ENCODE measurements at places on chromosomes 12 and 14.

DNA sequence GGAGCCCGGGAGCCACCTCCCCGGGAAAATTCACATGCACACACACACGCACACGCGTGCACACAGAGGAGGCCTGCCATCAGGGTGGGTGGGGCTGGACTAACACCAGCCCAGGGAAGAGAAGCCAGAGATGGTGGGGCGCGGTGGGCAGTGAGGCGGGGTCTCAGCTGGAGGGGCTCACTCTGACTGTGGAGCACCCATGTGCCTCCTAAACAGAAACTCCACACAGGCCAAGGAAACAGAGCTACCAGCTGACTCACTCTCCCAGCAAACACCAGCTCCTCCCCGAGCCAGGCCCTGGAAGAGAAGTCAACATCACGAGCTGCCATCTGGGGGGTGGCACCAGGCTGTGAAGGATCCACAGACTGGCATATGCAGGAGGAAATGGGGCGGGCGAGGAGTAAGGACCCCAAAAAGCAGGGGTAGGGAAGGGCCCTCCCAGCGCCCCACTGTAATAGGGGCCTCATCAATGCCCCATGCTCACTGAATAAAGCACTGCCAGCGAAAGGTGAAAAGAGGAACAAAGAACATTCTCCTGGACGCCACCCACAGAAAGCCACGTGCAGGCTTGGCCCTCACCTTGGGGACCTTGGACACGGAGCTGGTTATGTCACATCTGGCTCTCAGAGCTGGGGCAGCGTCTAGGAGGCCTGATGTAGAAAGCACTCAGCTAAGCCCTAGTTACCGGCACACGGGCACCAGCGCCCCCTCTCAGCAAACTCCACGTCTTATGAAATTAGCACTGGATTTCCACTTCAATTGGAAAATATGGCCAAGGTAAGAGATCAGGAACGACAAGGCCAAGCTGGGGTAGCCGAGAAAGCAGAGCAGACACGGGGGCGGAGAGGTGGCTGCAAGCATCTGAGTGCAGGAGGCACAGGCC is 8.4 kb upstream of the INF2 start:
- no peak for DNase-seq

- no peak for DNase-seq
These were observed 43.6 kb downstream of the PTPRR start for GRCh38 chr12:70876952-70877351.

- DNase-seq = no peak
These were observed 64.8 kb downstream of the PPP2R5C start for GRCh38 chr14:101826351-101826750.

DNA sequence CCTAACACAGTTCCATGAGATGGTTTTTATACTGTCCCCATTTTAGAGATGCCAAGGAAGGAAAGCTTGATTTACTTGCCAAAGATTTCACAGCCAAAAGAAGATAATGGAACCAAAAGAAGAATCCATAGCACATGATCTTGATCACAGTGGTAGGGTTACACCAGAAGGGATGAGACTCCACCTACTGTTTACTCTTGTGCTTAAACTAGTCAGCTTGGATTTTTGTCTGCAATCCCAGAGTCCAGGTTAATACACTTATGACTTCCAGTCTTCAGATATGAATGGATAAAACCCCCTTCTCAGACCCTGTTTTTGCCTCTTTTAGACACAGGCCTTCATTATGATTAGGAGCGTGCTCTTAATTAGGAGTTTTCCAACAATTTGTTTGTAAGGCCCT is 454.2 kb downstream of the AEBP2 start:
- DNase-seq = no peak

GRCh38 chr12:28051516-28052354 is 79.2 kb upstream of the PTHLH start:
- DNase-seq = no peak

GRCh38 chr12:1646569-1647284 is 17.7 kb downstream of the WNT5B start:
- no peak for DNase-seq

DNA sequence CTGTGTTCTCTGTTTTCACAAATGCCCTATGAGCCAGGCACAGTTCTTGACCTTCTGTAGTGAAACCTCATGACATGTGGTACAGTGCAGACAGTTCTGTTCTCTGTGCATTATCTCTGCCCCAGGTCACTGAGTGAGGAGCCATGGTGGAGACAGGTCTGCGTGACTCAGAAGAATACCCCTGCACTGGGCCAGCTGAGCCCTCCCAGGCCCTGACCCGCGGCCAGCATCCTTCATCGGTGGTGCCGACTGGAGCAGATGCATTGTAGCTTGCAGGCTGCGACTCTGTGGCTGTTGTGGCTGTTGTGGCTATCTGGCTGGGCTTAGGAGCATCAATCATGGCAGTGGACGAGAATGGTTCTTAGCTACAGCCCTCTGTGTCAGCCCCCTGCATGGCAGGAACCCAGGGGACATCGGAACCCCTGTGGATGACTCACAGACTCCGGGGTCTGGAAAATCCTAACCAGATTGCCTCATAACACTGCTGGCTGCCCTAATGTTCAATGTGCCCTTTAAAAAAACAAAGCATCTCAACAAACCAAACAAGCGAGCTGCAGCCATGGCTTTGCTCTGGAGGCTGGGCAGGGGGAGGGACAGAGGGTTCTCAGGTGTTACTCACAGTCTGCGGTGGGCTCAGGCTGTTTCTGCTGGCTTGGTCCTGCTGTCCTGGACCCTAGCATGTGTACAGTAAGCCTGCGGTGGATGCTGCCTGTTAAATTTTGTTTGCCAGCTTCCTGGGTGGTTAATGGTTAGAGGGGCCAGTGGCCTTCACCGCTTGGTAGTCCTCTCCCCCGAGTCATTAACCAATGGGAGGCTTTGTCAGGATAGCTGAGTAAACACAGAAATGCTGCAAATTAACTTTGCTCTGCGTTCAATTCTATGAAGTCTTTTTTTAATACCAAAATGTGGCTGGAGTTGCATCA is at the start of gene SERPINA6:
SERPINA6 (minus strand) TSS at position 689 of the 923 bp plus-strand sequence. CDS start 8,688 bp downstream, outside the sequence.
- no peak for DNase-seq

GRCh38 chr14:36363704-36364103 is 43.3 kb upstream of the MBIP start:
- DNase-seq = no peak

DNA sequence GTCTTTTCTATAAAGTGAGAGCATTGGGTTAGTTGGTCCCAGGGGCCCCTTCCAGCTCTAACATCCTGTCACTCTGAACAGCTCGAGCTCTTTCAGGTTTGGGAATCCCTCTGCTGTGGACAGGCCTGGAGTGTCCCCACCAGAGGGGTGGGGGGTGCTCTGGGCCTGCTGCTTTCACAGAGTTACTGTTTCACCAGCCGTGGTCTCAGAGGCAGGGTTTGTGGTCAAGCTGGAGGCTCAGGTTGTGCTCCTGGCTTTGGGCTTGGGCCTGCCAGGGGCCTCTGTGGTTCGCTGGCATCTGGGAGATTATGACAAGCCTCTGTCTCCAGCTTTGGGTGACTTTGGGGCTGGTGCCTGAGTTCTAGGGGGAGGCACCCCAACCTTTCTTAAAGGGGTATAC is 59.6 kb downstream of the FBXL14 start:
- no peak for DNase-seq

- DNase-seq = no peak
These were observed 50.8 kb upstream of the SEL1L start for GRCh38 chr14:81584495-81584894.

DNA sequence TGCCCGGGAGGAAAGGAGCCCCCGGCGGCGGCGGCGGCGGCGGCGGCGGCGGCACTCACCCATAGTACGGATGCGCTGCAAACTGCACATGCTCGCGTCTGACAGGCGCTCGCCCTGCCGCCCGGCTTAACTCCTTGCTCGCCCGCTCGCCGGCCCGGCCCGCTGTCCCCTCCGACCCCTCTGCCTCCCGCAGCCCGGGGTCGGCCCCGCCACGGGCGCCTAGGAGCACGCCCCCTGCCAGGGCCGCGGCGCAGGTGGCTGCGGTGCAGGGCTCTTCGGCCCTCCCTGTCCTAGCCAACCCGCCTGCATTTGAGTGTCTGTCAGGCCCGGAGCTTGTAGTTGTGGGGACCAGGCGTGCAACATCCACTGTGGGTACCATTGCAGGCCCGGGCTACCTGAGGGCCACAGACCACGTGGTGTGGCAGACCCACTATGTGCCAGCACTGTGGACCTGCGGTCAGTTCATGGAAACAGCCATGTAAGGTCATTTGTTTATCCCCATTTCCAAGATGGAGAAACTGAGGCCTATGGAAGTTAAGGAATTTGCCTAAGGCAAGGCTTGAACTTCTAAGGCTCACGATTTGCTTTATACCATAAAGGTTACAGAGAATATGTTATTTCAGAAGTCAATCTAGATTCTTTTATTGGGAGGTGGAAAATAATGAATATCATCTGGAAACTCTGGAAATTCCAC is 17.6 kb upstream of the PLEKHH1 start:
- DNase-seq = peak; percentile 12

GRCh38 chr12:53558631-53559030 is 51.3 kb upstream of the NPFF start:
- no peak for DNase-seq

- DNase-seq = no peak
These were observed 98.7 kb downstream of the INSM2 start for GRCh38 chr14:35632676-35633075.

DNA sequence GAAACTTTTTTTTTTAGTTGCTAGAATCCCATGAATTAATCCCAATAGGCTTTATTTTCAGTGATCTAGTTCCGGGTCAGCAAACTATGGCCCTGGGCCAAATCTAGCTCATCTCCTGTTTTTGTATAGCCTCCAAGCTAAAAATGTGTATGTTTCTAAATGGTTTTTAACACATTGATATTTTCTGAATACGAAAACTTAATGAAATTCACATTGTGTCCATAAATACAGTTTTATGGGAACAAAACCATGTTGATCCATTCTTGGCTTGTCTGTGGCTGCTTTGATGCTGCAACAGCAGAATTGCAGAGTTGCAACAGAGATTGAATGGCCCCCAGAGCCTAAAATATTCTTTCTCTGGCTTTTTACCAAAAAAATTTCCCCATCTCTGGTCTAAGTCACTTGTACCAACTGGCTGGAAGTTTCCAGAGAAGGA is 47.5 kb downstream of the ZNF664 start:
- DNase-seq = no peak

DNA sequence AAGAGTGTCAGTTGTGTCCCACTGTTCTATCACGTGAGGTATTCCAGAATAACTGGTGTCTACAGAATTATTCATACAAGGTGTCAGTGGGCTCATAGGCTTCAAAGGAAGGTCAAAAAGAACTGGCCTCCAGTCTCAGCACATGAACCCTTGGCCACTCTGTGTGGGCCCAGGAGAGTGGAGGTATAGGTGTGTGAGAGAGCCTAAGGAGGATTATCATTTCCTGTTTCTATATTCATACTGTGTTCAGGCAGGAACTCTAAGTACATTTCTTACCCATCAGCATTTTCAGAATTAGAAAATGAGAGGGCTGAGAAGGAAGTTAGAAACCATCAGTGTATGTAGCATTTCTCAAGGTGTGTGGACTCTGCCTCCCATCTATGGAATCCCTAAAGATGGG is 87.0 kb downstream of the BTG1 start:
- no peak for DNase-seq

DNA sequence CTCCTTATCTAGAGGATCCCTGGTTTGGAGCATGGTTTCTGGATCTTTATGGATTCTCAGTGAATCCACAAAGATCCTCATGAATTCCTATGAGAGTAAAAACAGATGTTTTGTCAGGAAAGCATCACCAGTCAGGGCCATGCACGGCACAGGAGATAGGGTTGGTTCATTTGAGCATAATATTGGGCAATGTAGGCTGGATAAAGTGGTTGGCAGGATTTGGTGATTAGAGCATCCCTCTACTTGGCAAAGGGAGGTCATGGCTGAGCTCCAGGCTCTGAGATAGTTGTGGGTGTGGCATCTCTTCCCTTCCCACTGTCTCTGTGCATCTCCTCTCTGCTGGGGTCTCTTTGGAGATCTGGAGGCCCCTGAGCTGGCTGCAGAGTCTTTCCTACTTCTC is 149.8 kb downstream of the DACT1 start:
- no peak for DNase-seq

DNA sequence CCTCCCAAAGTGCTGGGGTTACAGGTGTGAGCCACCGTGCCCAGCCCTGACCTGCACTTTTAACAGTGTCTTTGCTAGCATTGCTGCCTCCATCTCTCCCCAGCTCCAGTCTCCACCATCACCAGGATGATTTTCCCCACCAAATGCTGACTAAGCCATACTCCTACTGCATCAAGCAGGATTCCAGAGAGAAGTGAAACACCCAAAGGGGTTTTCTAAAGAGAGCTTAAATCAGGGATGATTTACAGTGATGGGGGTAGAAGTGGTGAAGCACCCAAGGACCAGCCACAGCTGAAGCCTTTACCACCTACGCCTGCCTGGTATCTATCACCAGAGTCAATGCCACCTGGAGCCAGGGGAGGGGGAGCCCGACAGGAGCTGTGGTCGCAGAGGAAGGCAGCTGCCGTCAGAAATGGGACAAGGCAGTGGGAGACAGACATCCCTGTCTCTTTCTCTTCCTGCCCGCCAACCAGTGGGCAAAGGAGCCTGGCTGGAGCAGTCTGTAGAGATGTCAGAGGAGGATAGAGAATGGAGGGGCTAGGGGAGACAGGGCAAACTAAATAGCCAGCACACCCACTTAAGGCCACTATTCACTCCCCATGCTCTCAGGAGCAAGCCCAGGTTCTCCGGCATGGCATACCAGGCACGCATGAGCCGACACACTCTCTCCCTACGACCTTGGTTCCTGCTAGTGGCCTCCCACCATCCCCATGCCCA is 22.4 kb upstream of the CD9 start:
- DNase-seq = no peak

- no peak for DNase-seq
These were observed 251.4 kb upstream of the CLEC14A start for GRCh38 chr14:38507299-38507698.

- DNase-seq = no peak
These were observed 200.6 kb upstream of the CNOT2 start for GRCh38 chr12:70042675-70043074.

DNA sequence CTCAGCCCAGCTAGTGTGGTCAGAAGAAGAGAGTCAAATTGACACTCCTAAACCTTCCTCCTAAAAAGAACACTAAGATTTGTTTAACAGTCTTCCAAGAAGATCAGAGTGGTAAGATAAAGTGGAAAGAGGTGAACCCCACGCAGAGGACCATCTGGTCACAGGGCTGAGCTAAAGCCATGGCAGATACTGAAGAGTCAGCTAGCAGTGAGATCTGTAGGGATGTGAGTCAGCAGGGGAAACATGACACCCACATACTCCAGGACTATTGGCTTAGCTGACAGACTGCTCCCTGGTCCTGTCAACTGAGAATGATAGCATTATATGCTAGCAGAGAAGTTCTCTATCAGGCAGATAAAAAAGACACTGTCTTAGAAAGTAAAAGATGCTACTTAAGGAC is 269.4 kb upstream of the ALG10 start:
- DNase-seq = no peak

All from NK-92 treated with Interleukin-12 subunit alpha and Interleukin-12 subunit beta, amount 100 ng/mL, for 24 hours (cell line).